ENCODE measurements at places on chromosomes 7 and 10. TPM values are rescaled to one million over a fixed set of nuclear protein-coding genes. Genes with fewer than 3 reads are reported as not detected.

IL15RA gene
- total RNA-seq, result 15.5 TPM

PAXIP1 gene
- 18.8 TPM for total RNA-seq

NXPH1 gene
- total RNA-seq, result not detected

PAPSS2 gene
- 71.8 TPM for total RNA-seq

GRCh38 chr10:84135836-84136235, 3.5 kb upstream of the GHITM start:
- no peak overlapping the region for H3K27ac ChIP-seq
- H3K27me3 ChIP-seq, result peaks cover 36% of the 10 kb centered on the region
- H3K36me3 ChIP-seq, result 0 out of 2 replicates have a peak, but pooled peaks cover 4% of the 10 kb centered on the region
- peaks cover 9% of the 10 kb centered on the region for H3K4me1 ChIP-seq
- DNase-seq, result no peak

GRCh38 chr10:103745341-103746247, 109.8 kb downstream of the SH3PXD2A start:
- DNase-seq, result peak; percentile 90
- H3K27me3 ChIP-seq, result no peaks in the 10 kb centered on the region
- no peaks in the 10 kb centered on the region for H3K36me3 ChIP-seq
- no peak overlapping the region for H3K4me3 ChIP-seq
- peaks cover 55% of the 10 kb centered on the region for H3K4me1 ChIP-seq
- H3K27ac ChIP-seq, result peak overlapping the region; percentile 85

DNA sequence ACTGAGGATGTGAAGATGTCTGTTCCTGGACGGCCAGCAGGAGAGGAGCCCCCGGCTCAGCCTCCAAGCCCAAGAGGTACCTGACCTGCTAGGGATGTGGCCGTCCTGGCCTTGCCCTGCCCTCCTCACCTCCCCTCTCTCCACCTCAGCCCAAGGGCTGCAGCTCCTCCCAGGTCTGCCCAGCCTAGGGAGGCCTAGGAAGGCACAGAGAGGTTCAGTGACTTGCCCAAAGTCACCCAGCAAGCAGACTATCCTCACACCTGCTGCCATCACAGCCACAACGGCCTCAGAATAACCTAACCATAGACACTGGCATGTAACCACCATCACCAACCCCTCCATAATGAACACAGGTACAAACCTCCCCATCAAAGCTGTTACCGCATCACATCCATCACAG, 38.7 kb upstream of the LRRC18 start:
- no peak for DNase-seq
- H3K4me1 ChIP-seq, result no peaks in the 10 kb centered on the region
- no peak overlapping the region for H3K27ac ChIP-seq
- no peak overlapping the region for H3K4me3 ChIP-seq
- H3K36me3 ChIP-seq, result no peaks in the 10 kb centered on the region

- H3K36me3 ChIP-seq, result no peaks in the 10 kb centered on the region
- DNase-seq, result no peak
- H3K4me3 ChIP-seq, result no peak overlapping the region
- 0 out of 2 replicates have a peak, but pooled peaks cover 7% of the 10 kb centered on the region for H3K4me1 ChIP-seq
- no peak overlapping the region for H3K27ac ChIP-seq
- H3K27me3 ChIP-seq, result no peaks in the 10 kb centered on the region
Observed at GRCh38 chr10:65911151-65911835, 1014.5 kb upstream of the LRRTM3 start.

DNA sequence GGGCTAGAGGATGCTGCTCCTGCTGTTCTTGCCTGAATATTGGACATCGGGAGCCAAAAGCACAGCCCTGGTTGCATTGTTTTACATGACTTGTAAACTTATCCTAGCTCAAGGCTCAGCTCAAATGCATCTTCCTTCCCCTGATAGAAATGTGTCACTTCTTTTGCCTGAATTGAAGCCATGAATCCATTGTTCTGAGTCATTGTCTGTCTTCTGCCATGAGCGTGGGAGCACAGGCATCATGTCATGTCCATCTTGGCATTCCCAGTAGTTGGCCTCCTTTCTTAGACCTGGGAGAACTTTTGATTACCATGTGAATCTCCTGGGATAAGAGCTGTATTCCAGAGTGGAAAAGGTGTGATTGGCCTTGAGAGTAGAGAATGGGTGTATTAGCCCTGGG, 54.1 kb upstream of the OPN4 start:
- no peaks in the 10 kb centered on the region for H3K36me3 ChIP-seq
- H3K27ac ChIP-seq, result no peak overlapping the region
- 0 out of 2 replicates have a peak, but pooled peaks cover 15% of the 10 kb centered on the region for H3K4me1 ChIP-seq
- no peaks in the 10 kb centered on the region for H3K27me3 ChIP-seq
- no peak for DNase-seq

DNA sequence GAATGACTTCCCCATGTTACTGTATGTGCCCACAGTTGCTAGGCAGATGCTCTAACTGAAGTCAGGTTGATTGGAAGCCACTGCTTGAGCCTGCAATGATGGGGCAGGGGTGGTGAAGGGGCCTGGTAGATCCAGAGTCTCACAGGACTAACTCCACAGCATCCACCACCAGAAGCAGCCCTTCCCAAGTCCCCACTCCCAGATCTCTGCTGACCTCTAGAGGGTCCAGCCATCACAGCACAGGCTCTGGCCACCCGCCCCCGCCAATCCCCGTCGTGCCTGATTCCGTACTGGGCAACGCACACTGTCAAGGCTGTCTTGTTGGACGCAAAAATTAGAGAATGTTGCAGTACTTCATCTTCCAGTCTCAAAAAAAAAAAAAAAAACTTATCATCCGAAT, 136.8 kb upstream of the PDE1C start:
- no peak overlapping the region for H3K4me3 ChIP-seq
- peaks cover 23% of the 10 kb centered on the region for H3K27me3 ChIP-seq
- DNase-seq, result no peak
- no peaks in the 10 kb centered on the region for H3K36me3 ChIP-seq
- no peak overlapping the region for H3K27ac ChIP-seq
- no peaks in the 10 kb centered on the region for H3K4me1 ChIP-seq

DNA sequence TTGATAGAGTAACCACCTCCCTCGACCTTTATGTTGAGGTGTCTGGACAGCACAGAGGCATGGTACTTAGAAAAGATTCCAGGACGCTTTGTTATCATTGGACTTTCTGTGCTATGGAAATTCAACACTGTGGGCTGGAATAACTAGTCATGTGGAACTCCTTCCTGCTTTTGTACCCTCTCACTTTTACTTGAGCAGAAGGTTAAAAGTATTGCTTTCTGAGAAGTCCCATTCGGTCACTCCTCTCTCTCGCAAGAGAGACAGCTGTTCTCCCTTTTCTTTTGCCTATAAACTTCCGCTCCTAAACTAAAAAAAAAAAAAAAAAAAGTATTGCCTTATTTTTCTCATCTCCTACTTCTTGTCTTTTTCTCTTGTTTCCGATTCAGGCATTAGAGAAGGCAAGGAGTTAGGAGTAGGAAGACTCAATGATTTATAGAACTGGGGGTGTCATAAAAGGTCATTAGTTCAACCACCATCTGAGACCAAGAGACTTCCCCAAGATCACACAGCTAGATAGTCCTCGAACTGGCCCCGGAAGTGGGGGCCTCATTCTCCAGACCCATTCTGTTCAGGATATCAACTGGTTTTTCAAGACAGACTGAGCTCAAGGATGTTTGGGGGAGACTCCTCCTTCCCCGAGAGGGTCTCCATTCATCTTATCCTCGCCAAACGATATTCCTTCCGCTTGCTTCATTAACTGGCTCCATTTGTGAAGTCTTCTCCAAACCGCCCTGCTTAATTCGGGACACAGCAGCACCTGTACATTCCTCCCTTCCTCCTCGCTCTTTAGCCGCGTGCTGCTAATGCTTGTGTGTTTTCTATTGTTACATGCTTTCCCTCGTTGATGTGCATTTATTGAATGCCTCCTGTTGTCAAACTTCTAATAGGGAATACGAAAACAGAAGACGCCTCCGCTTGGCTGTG, 995 bp upstream of the INPP5F start:
- no peak for DNase-seq
- peak overlapping the region; percentile 70 for H3K4me3 ChIP-seq
- peak overlapping the region; percentile 62 for H3K27ac ChIP-seq
- peaks cover 20% of the 10 kb centered on the region for H3K4me1 ChIP-seq
- H3K27me3 ChIP-seq, result no peaks in the 10 kb centered on the region
- no peaks in the 10 kb centered on the region for H3K36me3 ChIP-seq

- peaks cover 61% of the 10 kb centered on the region for H3K27me3 ChIP-seq
- no peak for DNase-seq
- no peaks in the 10 kb centered on the region for H3K36me3 ChIP-seq
- no peak overlapping the region for H3K27ac ChIP-seq
- no peaks in the 10 kb centered on the region for H3K4me1 ChIP-seq
Observed at GRCh38 chr7:101058355-101058754, 26.9 kb upstream of the TRIM56 start.

GRCh38 chr10:120508393-120508792, 51.4 kb downstream of the PLPP4 start:
- H3K4me3 ChIP-seq, result no peak overlapping the region
- no peaks in the 10 kb centered on the region for H3K27me3 ChIP-seq
- no peaks in the 10 kb centered on the region for H3K4me1 ChIP-seq
- DNase-seq, result no peak

GRCh38 chr7:16651396-16652239, 5.6 kb downstream of the BZW2 start:
- DNase-seq, result no peak
- H3K27me3 ChIP-seq, result no peaks in the 10 kb centered on the region
- H3K4me3 ChIP-seq, result no peak overlapping the region
- peaks cover 61% of the 10 kb centered on the region for H3K36me3 ChIP-seq

All from PC-9 (cell line).